ENCODE measurements at places on chromosomes 6 and 20.

DNA sequence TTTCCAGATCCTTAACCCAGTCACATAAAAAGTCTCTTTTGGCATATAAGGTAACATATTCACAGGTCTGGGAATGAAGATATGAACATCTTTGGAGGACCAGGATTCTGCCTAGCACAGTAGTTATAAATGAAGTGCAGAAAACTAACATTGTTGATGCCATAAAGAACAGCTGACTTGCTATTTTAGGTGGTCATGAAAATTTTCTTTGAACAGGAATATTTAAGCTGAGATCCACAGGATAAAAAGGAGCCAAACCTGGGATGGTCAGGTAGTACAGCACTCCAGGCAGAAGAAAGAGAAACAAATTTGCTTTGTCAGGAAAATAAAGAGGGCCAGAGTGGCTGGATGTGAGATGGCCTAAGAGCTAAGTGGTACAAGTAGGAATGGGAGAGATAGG lies 80.0 kb downstream of the CENPW start:
- H3K4me1 ChIP-seq = no peaks in the 10 kb centered on the region
- no peak overlapping the region for H3K27ac ChIP-seq
- no peaks in the 10 kb centered on the region for H3K36me3 ChIP-seq
- no peak for DNase-seq
- H3K27me3 ChIP-seq = no peaks in the 10 kb centered on the region

GRCh38 chr20:64121586-64121985 lies 14.2 kb upstream of the NPBWR2 start:
- H3K36me3 ChIP-seq = no peaks in the 10 kb centered on the region
- no peak overlapping the region for H3K4me3 ChIP-seq
- DNase-seq = no peak
- H3K4me1 ChIP-seq = no peaks in the 10 kb centered on the region
- H3K27me3 ChIP-seq = peaks cover 40% of the 10 kb centered on the region
- H3K27ac ChIP-seq = no peak overlapping the region

DNA sequence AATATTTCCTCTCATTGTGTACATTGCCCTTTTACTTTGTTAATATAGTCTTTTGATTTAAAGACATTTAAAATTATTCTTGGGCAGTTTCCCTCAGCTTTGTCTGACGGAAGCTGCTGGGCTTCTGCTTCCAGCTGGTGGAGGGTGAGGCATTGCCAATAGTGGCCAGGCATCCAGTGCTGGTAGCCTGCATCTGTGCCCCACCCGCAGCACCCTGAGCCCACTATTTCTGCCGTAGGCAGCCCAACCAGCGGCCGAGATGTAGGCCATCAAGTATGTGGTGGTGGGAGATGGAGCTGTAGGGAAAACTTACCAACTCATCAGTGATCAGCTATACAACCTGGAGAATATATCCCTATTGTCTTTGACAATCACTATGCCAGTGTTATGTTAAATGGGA lies 226.0 kb upstream of the SYNCRIP start:
- H3K4me1 ChIP-seq = peaks cover 39% of the 10 kb centered on the region
- DNase-seq = no peak

DNA sequence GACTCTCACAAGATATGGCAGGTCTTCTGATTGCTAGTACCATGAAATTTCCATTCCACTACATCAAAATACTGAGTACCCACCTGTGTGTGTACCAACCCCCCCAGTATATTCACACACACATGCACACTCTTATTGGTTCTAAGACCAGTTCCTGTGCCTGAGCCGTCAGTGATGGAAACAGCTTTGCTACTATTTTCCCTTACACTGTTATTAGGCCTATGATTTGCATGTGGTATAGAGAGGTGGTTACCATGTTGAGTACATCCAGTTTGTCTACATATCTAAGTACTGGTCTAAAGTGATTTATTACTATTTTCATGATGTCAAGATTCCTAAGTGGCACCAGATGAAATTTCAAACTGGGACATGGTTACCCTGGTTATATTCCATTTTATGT lies 459.9 kb downstream of the BCKDHB start:
- H3K27ac ChIP-seq = no peak overlapping the region
- DNase-seq = no peak
- H3K4me1 ChIP-seq = no peaks in the 10 kb centered on the region
- no peak overlapping the region for H3K4me3 ChIP-seq

- H3K27me3 ChIP-seq = no peaks in the 10 kb centered on the region
- no peak overlapping the region for H3K27ac ChIP-seq
- no peak for DNase-seq
- peaks cover 22% of the 10 kb centered on the region for H3K36me3 ChIP-seq
- no peak overlapping the region for H3K4me3 ChIP-seq
- H3K4me1 ChIP-seq = peaks cover 20% of the 10 kb centered on the region
These were observed 12.0 kb downstream of the TOMM6 start for GRCh38 chr6:41799559-41799911.

- no peaks in the 10 kb centered on the region for H3K4me1 ChIP-seq
- no peak overlapping the region for H3K27ac ChIP-seq
- H3K4me3 ChIP-seq = no peak overlapping the region
- no peaks in the 10 kb centered on the region for H3K36me3 ChIP-seq
These were observed 43.8 kb upstream of the SEC63 start for GRCh38 chr6:108001696-108002231.

DNA sequence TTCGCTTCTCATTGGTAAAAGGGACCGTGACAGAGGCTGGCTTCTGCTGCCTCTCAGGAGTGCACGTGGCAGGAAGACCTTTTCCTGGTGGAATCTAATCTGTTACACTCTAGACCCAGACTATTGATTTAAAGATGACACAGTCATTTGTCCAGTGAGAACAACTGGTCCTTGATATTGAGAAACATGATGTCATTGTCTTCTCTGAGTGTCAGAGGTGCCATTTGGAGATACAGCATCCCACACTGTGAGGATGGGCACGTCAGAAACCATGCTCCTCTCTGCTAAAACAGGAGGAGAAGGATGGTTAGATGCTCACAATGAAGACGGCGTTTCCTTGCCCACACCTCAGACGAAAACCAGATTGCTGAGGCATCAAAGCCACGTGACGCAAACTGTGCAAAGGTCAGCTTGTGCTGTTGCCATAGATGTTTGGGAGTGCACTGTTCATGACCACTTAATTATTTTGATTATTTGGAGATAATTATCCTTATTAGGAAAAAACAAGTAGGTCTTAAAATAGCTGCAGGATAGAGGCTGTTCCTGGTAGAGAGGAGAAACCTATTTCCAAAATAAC lies 169.0 kb downstream of the SMOC2 start:
- DNase-seq = no peak
- H3K4me3 ChIP-seq = no peak overlapping the region
- H3K27me3 ChIP-seq = peaks cover 19% of the 10 kb centered on the region
- H3K36me3 ChIP-seq = no peaks in the 10 kb centered on the region
- H3K27ac ChIP-seq = no peak overlapping the region
- no peaks in the 10 kb centered on the region for H3K4me1 ChIP-seq

- no peak overlapping the region for H3K27ac ChIP-seq
- no peaks in the 10 kb centered on the region for H3K36me3 ChIP-seq
- H3K4me3 ChIP-seq = no peak overlapping the region
- H3K4me1 ChIP-seq = no peaks in the 10 kb centered on the region
- no peak for DNase-seq
These were observed 209.6 kb downstream of the CDH26 start for GRCh38 chr20:60167812-60168211.

GRCh38 chr6:90179190-90180169 lies 117.2 kb downstream of the BACH2 start:
- DNase-seq = no peak
- H3K27ac ChIP-seq = no peak overlapping the region
- no peaks in the 10 kb centered on the region for H3K36me3 ChIP-seq
- H3K27me3 ChIP-seq = no peaks in the 10 kb centered on the region
- no peak overlapping the region for H3K4me3 ChIP-seq

DNA sequence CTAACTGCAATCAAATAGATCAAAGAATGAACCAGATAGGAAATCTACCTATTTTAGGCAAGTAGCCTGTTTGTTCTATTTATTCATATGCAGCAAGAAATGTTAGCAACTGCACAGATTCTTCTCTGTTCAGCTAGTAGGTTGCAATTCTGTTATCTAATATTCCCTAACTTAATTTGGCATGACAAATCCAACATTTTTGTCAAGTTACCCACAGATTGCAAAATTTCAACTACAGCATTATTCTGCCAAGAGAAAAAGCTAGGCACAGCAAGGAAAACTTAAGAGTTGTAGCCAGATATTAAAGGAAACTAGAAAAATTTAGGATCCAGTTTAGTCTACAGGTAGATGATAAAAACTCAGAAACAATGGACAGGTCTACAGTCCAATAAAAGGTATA lies 104.4 kb upstream of the SYNCRIP start:
- DNase-seq = no peak
- H3K27me3 ChIP-seq = peaks cover 6% of the 10 kb centered on the region
- no peak overlapping the region for H3K4me3 ChIP-seq
- no peak overlapping the region for H3K27ac ChIP-seq

DNA sequence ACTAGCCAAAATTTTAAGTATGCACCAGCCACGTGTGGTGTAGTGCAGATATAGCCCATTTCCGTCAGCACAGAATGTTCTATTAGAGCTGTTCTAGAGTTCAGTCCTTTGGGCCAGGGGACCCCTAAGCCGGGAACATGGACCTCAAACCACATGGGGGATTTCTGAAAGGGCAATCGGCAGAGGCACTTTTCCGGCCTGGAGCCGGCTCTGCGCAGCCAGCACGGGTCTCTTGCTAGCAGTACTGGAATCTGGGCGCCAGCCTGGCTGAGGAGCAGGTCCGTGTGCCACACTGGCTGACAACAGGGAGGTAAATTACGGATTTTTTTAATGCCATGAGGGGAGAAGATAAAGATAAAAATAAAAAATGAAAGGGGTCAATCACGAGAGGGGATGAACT lies 120.5 kb downstream of the SULF2 start:
- H3K27me3 ChIP-seq = no peaks in the 10 kb centered on the region
- no peak overlapping the region for H3K4me3 ChIP-seq
- no peak for DNase-seq
- H3K36me3 ChIP-seq = peaks cover 23% of the 10 kb centered on the region
- H3K4me1 ChIP-seq = peaks cover 31% of the 10 kb centered on the region

GRCh38 chr6:136251394-136251793 lies 1.3 kb upstream of the MTFR2 start:
- no peaks in the 10 kb centered on the region for H3K27me3 ChIP-seq
- no peak for DNase-seq
- H3K27ac ChIP-seq = no peak overlapping the region
- H3K36me3 ChIP-seq = peaks cover 5% of the 10 kb centered on the region

DNA sequence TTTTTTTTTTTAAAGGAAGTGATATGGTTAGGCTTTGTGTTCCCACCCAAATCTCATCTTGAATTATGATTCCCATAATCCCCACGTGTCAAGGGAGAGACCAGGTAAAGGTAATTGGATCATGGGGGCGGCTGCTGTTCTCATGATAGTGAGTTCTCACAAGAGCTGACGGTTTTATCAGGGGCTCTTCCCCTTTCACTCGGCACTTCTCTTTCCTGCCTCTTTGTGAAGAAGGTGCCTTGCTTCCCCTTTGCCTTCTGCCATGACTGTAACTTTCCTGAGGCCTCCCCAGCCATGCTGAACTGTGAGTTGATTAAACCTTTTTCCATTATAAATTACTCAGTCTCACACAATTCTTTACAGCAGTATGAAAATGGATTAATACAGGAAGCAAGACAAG lies 64.3 kb downstream of the ZFP64 start:
- H3K4me1 ChIP-seq = no peaks in the 10 kb centered on the region
- no peaks in the 10 kb centered on the region for H3K36me3 ChIP-seq
- no peak for DNase-seq
- H3K27ac ChIP-seq = no peak overlapping the region
- H3K27me3 ChIP-seq = no peaks in the 10 kb centered on the region

DNA sequence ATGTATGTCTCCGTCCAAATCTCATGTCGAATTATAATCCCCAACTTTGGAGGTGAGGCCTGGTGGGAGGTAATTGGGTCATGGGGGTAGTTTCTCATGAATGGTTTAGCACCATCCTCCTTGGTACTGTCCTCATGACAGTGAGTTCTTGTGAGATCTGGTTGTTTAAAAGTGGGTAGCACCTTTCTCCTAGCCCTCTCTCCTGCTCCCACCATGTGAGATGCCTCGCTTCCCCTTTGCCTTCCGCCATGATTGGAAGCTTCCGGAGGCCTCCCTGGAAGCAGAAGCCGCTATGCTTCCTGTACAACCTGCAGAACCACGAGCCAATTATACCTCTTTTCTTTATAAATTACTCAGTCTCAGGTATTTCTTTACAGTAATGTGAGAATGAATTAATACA lies 123.1 kb downstream of the FYN start:
- peak overlapping the region; percentile 58 for H3K27ac ChIP-seq
- H3K27me3 ChIP-seq = no peaks in the 10 kb centered on the region
- no peak overlapping the region for H3K4me3 ChIP-seq

- H3K36me3 ChIP-seq = no peaks in the 10 kb centered on the region
- H3K27me3 ChIP-seq = no peaks in the 10 kb centered on the region
- H3K4me3 ChIP-seq = no peak overlapping the region
- H3K4me1 ChIP-seq = no peaks in the 10 kb centered on the region
- no peak for DNase-seq
These were observed 29.9 kb downstream of the HS3ST5 start for GRCh38 chr6:114312931-114313330.

- H3K4me1 ChIP-seq = no peaks in the 10 kb centered on the region
- H3K36me3 ChIP-seq = no peaks in the 10 kb centered on the region
- peaks cover 5% of the 10 kb centered on the region for H3K27me3 ChIP-seq
- H3K27ac ChIP-seq = no peak overlapping the region
These were observed 22.2 kb upstream of the VEGFA start for GRCh38 chr6:43747784-43748183.
